Ovary (tissue), 10 donors: ENCODE measurements at places on chromosomes 3 and 15. TPM values are rescaled to one million over a fixed set of nuclear protein-coding genes. Genes with fewer than 3 reads are reported as not detected.

Gene TAGLN3
- total RNA-seq = not detected

Gene TIGIT
- not detected for total RNA-seq

- no peak for DNase-seq
Measured at GRCh38 chr15:99113547-99114271, 8.8 kb downstream of the SYNM start.

DNA sequence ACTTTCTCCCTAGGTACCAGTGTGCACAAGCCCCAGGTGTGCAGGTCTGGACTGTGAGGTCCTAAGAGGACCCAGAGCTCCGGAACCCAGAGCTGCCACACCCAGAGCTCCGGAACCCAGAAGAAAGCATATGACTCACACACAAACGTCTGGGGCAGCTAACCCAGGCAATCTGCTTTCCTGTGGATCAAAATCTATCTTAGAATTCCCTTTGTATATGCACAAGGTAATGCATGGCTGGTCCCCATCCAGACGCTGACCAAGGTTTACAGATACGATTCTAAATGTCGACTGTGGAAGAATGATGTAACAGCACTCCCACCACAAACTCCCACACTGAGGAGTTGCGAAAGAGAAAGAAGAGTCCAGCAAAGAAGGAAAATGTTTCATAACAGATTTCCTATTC lies 15.7 kb downstream of the KCNMB2 start:
- DNase-seq = peak; percentile 36
